Fibroblast of mammary gland (primary cell): ENCODE measurements at places on chromosomes 5 and 9.

GRCh38 chr5:169871826-169872490, 108.3 kb downstream of the INSYN2B start:
- no peak for DNase-seq

DNA sequence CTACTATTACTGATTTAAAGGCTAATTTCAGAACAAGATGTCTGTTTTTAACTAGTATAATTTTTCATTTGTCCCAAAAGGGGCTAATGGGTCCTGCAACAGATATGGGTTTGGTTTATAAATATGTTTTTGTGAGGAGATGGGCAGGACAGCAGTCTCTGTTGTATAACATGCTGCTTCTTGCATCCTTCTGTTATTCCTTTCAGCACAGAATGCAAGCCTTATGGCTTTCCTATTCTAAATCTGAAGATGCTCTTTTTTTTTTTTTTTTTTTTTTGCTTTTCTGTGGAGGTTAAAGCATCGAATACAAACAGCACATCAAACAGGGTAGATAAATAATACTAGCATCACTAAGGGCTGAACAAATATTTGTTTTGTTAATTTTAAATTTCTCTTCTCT, 235.7 kb downstream of the EFNA5 start:
- no peak for DNase-seq

DNA sequence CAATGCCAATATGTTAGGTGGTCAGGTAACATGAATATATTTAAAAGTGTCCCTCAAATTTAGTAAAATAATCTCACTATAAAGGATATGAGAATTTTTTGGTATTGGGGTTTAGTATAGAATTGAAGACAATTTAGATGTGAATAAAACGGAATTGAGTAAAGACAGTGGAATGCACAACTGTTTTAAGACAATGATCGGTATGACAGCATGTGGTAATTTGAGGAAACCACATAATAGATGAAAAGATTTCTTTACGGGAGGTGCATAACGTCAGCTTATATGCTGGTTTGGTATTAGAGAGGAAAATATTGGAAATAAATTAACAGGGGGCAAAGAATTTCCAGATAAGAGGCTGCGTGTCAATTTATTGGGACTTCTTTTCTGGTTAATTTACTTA, 1043.2 kb downstream of the CDH18 start:
- no peak for DNase-seq

DNA sequence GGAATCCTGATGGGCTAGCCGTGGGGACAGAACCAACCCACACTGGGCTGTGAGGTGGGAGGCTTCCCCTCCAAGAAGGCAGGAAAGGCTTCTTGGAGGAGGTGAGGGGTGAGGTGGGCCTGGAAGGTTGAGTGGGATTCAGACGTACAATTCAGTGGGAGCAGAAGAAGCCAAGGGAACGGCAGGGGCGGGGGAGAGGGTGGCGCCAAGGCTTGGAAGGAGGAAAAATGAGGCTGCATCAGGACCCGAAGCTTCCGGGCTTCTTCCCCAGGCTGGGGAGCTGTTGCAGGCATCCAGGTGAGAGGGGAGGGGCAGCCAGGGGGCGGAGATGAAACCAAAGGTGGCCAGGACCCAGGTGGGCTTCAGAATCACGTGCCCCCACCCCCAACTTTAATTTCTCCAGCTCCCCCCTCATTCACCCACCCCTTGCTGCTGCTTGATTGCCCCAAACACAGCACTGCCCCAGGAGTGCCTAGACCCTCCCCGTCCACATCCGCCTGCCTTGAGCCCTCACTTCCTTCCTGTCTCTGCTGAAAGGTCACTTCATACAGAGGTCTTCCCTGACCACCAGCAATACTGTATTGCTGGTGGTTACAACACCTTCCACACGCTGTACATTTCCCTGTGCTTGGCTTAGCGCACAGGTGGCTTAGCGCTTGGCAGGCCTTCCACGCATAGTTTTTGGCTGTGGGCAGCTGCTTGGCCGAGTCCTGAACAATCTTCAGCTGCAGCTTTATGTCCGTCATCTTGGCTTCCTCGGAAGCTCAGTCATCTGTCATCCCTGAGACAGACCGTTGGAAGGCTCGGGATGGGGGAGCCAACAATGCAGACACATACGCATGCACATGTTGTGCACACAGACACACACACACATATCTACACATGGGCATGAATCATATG, 193.5 kb downstream of the RGS3 start:
- no peak for DNase-seq

DNA sequence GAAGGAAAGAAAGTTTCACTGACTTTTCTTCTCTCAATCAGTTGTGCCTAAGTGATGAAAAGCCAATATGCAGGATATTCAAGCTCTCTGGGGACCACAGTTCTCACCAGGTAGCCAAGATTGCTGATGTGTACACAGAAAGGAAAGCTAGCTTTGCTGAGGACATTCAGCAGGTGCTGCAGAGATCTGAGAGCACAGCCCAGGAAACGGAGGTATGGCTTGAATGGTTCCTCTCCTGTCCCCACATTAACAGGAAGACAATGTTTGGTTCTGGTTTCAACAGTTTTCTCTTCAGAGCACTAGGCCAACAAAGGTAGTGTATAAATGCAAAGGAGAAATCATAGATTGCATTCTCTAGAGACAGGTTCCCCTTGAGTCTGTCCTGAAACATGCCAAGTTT, 69.6 kb downstream of the PTPDC1 start:
- no peak for DNase-seq

GRCh38 chr5:131160134-131160533, 4.9 kb downstream of the HINT1 start:
- DNase-seq, result no peak

DNA sequence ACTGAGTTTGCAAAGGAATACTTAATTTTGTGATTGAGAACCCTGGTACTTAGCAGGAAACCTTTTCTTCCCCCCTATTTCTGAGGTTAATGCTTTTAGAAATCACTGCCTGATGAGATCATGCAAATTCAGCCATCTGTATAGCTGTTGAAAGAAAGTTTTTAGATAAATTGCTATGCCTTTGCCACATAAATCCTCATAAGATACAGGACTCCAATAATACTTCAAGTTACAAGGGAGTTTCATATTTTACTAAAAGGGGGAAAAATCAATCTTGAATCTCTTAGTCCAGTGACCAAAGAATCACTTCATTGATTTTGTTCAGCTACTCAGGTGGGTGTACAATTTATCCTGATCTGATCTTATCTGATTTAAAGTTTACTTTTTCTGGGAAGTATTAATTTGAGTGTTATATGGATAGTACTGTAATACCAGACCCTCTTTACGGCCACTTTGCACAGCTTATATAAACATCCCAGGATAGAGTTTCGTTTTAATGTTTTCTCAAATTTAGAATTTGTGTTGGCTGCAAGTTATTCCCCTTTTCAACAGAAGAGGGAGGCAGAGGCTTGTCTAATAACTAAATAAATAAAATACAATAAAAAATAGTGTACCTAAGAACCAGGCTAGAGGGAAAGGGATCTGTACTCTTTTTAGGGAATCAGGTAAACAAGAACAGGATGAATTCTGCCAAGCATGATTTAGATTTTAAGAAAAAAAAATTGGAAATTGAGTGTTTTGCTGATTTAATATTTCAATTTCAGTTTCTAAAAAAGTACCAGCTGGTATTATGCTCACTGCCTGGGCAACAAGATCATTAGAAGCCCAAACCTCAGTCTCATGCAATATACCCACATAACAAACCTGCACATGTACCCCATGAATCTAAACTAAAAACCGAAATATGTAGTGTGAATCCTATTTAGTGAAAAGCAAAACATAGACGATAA, 69.1 kb downstream of the PSAT1 start:
- peak; percentile 26 for DNase-seq

DNA sequence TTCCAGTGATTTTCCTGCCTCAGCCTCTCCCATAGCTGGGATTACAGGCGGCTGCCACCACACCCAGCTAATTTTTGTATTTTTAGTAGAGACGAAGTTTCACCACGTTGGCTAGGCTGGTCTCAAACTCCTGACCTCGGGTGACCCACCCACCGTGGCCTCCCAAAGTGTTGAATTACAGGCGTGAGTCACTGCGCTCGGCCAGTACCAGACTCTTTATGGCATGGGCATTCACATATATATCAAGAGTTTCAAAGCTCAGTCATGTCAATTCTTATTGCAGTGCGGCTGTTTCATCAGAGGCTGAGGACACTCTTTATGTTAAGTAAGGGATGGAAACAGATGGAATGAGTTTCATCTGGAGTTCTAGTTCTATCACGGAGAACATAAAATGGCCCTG, 315.2 kb upstream of the CDH6 start:
- no peak for DNase-seq

DNA sequence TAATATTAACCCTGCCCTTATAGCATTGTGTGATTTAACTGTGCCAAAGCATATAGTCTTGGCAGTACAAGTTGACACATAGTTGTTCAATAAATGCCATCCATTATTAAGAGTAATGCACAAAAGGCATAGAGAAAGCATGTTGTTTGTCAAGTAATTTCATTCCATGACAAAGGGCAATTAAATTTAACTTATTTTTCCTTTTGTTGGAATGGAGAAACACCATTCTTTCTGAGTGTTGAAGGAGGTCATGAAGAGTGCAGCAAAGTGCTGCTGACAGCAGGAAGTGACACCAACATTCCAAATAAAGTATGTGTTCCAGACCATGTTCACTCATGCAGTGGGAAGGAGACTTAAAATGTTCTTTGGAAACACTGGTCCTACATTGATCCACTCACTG, 29.1 kb downstream of the ANKDD1B start:
- DNase-seq, result peak; percentile 76

DNA sequence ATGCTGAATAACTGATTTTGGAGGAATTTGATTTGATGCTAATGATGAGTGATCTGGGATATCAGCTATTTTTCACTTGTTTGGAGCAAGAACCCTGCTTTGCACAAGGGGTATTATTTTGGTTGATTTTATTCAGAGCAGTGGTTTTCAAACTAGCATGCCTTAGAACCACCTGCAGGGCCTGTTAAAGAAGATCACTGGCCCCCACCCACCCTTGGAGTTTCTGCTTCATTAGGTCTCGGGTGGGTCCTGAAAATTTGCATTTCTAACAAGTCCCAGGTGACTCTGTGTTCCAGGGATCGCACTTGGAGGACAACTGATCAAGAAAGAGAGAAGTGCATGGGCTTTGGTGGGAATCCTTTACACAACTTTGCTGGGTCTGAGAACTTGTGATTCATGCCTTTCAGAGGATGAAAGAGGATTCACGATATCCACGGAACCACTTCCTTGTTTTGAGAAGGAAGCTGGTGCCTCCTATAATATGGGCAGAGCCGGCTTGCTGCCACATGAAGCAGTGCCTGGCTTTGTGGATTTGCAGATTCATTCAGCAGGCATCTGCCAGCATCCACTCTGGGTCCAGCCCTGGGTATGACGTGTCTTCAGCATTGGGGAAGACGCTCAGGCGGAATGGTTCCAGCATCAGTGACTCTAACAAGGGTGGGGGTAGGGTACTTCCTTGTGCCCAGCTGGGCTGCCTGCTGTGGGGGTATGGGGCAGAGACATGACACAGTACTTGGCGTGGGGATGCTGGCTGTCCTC, 106.6 kb upstream of the PITX1 start:
- peak; percentile 59 for DNase-seq

DNA sequence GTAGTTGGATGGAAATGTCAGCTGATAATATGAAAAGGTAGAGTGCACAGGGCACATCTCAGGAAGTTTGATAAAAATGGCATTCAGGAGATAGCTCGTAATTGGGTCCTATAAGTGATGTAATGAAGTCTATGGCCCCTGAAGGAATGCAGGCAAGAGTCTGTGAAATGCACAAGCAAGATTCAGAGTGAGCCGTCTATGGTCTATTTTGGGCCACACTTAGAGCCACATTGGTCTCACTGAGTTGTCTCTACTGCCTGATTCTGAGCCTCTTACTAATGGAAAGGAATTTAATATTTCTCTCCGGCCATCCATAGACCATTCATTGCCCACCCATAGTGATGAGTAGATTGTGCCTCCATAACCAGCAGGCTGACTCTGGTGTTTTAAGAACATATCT, 111.3 kb upstream of the KCNN2 start:
- no peak for DNase-seq

GRCh38 chr5:169758886-169759285, 121.8 kb downstream of the DOCK2 start:
- DNase-seq, result no peak

- DNase-seq, result no peak
Measured at GRCh38 chr9:135555203-135555602, 6.4 kb upstream of the PAEP start.

GRCh38 chr5:33267801-33268200, 173.0 kb upstream of the TARS1 start:
- DNase-seq, result no peak

- DNase-seq, result no peak
Measured at GRCh38 chr5:51968756-51969155, 585.5 kb downstream of the ISL1 start.

GRCh38 chr5:14834584-14835550, 36.7 kb downstream of the ANKH start:
- DNase-seq, result no peak

DNA sequence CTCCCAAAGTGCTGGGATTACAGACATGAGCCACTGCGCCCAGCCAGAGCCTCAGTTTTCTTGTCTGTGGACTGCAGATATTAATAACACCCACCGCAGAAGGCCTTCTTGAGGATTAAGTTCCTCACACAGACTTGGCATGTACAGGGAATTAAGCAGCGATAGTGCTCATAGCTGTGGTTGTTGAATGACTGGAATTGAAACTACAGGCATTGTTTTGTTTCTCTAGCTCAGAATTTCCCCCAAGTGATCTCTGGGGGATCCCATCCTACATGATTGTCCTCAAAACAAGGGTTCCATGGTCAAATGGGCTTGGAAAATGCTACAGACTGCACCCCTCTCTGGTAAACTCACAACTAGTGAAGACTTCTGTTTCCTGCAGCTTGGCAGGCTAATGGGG, 44.2 kb upstream of the TDRD7 start:
- DNase-seq, result no peak

DNA sequence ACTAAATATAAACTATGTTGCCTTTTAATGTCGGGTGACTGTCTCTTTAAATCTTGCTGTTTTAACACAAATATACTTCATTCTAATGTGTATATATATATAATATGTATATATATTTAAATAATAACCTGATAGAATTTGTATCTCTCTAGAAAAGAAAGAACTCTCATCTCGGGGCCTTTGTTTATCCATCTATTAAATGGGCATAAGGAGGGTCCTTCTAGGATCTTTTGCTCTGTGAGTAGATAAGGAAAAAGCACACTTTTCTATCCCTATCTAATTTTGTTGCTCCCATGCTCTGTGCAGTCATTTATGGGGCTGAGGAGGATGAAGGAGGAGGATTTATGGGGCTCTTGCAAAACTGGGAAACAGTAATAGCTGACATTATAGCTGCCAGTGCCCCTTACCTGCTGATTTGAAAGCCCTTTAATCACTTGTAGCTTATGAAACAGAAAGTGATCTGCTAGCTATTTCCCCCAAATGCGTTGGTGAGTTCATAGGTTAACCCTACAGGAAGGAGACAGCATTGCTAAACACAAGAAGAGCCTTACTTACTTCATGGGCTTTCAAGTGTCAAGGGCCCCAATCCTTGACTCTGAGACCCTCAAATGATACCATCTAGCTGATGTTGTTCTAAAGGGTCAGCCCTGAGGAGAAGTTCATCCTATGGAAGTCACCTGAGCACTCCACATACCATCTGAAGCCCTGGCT, 5.8 kb upstream of the PPARGC1B start:
- DNase-seq, result no peak

- DNase-seq, result no peak
Measured at GRCh38 chr5:178778919-178779318, 48.5 kb upstream of the ZNF354A start.
